ENCODE measurements at places on chromosomes 1 and 21.

DNA sequence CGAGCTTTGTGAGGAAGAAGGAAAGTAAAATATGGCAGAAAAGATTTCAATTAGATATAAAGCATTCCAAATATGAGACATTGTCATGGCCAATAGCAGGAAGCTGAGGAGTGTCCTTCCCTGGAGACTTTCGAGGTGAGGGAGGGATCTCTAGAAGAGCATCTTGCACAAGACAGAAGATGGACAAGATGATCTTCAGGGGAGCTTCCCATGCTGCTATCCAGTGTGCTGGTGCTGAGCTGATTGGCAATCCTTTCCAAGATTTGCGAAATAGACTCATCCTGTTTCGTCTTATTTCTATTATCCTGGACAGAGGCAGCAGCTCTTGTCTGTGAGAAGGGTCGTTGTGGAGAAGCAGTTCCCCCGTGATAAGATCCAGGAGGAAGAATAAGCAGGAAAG is 342.0 kb upstream of the CAMK1G start:
- no peak for DNase-seq

DNA sequence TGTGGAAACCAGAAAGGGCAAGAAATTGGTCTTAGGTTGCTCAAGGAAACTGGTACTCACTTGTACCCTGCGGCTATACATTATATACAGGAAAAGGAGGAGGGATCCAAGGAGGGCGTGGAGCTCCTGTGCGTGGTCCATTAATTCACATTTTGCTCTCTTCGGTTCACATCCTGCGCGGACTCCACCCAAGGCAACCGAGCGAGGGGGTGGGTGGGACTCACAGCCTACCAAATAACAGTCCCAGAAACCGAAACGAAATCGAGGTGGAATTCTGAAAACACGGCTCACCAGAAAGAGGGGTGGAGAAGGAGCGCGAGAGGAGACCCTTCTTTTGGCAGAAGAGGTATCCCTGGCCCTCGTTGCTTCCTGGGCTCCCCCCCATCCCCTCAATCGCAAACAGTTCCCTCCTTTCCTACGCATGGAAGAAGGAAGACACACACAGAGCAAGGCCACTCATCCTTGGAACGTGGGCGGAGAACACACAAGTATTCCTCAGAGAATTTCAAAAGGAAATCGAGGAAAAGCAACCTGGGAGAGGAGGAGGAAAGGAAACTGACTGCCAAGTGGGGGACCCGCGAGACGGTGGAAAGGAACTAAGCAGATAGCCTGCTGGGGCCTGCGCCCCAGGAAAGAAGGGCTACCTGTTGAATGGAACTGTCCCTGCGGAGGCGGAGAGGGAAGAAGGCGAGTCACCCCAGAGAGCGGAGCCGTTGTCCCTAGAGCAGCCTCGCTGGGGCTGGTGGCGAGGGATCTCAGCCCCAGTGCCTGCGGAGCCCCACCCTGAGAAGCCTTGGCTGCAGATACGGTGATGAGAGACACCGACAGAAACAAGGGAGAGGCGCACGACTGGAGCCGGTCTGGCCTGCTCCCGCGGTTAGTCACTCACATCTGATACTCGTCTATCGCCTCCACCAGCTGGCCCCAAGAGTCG is 705 bp downstream of the AIDA start:
- peak; percentile 32 for DNase-seq

DNA sequence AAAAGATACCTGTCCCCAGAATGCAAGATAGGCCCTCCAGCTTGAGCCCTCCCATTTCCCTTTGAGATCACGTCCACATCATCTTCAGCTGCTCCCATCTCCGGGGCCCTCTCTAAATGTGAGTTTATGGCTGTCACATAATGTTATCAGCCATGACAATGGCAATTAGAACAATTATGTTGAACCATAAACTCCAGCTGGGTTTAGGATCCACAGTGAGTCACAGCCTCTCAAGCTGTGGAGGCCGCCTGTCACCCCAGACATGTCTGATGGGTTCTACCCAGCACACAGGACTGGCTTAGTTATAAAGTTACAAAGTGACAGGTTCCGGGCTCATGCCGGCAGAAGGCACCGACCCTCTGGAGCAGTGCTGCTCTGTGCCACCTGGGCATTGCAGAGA is 597.3 kb downstream of the PTPRU start:
- DNase-seq = no peak

DNA sequence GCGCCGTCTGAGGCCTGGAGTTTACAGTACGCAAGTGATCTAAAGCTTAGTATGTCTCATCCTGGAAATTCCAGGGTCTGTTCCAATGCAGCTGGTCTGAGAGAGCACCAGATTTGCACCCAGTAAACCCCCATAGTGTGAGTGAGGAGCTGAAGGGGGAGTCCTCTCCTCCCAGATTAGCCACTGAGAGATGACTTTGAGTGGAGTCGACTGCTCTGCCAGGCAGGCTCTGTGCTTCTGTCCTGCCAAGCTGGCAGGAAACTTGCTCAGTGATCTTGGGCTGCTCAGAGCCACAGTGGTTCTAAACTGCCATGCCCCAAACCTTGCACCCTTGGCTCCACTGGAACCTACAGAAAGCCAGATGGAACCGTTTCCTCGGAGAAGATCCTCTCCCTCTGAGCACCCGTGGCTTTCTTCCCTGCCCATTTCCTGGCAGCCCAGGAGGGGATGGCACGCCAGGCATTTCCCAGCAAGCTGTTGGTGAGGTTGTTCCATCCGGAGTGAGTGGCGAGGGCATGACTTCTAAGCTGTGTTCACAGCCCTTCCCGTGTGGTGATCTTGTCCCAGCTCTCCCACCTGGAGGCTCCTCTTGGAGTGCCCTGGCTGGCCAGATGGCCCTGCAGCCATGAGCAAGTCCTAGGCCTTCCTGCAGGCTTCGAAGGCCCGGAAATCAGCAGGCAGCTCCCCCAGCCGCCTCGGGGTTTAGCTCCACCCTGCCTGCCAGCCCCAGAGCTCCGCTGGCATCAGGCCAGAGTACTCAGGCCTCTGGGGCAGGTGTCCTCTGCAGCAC is 125.9 kb upstream of the VAMP3 start:
- DNase-seq = no peak

DNA sequence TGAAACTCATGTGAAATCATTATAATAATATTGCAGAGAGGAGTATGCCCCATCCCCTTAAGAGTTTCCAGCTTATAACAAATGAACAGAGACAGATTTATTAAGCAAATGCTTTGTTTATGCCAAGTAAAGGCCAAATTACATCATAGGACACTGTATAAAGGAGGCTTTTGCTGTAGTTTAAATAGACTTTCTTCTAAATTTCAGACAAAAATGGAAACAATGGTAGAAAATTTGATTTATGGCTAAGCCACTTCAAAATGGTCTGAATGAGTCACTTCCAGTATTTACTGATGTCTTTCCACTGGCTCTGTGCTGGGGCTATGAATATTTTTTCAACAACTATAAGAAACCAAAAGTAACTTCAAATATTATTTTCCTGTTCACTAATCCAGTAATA is 81.1 kb upstream of the ST6GALNAC5 start:
- DNase-seq = no peak

GRCh38 chr1:178650934-178651511 is 74.0 kb upstream of the RALGPS2 start:
- no peak for DNase-seq

DNA sequence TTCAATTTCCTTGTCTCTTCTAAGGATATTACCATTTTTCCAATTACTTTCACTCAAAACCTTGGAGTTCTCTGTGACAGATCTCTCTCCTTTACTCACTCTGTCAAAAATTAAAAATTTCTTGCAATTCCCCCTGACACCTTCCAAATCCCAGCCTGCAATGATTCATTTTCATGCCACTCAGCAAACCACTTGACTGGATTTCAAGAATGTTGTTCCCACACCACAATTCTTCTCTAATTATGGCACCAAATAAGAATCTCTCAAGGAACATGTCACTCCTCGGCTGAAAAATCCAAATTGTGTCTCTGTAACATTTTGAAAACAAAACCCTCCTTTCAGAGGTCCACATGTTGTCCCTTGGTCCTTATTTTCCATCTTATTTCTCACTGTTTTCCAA is 438.9 kb upstream of the ZP4 start:
- DNase-seq = no peak

- no peak for DNase-seq
Measured at GRCh38 chr1:216626394-216627067, 96.7 kb downstream of the ESRRG start.

GRCh38 chr1:100785470-100786052 is 66.0 kb downstream of the VCAM1 start:
- no peak for DNase-seq

DNA sequence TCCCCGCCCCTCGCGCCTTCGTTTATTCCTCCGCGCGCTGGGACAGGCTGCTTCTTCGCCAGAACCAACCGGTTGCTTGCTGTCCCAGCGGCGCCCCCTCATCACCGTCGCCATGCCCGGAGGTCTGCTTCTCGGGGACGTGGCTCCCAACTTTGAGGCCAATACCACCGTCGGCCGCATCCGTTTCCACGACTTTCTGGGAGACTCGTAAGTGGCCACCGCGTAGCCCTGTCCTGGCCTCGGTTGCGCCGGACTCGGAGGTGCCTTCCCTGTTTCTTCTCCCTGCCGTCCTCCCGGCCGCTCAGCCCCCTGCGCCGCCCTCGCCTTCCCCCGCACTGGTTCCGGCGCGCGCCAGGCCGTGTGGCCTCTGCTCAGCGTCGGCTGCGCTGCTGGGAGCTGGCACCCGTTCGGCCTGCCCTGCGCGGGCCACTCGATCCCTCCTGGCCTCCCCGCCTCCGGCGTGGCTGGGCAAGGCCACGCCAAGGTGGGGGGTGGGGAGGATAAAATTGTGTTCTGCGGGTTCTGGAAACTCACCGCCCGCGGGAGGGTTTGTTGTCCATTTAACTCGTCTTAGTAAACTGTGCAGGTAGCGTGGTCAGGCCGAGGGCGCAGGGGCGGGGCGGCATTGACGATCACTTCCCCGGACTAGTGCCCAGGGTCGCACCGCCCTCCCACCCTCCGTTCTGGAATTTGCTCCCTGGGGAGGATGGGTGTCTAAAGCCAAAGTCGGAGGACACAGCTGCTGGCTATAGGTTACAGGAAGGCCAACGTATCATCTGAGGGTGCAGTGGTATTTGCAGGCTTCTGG is at the start of gene PRDX6:
Gene PRDX6 (plus strand): TSS at position 50 of the 808 bp plus-strand sequence. CDS start 63 bp downstream, at position 113.
- DNase-seq = peak; percentile 73

DNA sequence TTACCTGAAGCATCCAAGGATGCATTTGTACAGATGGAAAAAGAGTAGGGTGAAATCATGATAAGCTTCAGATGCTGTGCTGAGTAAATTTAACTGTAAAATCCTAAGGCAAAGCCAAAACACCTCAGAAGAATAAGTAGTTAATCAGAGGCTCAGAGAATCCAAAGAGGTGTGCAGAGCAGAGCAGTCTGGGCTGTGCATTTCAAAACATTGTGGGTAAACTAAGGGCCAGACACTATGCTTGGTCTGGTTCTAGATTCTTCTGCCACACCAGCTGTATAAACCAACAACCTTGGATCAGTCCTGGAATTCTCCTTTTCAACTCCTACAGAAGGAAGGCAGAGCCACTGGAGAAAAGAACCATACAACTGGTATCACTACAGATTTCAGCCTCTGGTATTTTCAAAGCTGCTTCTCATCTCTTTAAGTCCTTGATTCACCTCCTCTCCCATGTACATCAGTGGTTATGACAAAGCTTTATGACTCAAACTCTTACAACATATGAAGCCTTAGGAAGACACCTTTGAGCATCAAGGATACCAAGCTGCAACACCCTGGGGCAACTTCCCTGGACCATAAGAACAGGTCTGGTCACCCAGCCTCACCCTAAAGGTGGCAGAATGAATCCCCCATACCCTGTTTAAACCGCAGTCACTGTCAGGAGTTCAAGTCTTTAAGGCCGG is 11.6 kb upstream of the HIPK1 start:
- DNase-seq = no peak

GRCh38 chr1:14698314-14698713 is 99.8 kb downstream of the KAZN start:
- no peak for DNase-seq

- DNase-seq = no peak
Measured at GRCh38 chr1:190429141-190429540, 48.5 kb downstream of the BRINP3 start.

DNA sequence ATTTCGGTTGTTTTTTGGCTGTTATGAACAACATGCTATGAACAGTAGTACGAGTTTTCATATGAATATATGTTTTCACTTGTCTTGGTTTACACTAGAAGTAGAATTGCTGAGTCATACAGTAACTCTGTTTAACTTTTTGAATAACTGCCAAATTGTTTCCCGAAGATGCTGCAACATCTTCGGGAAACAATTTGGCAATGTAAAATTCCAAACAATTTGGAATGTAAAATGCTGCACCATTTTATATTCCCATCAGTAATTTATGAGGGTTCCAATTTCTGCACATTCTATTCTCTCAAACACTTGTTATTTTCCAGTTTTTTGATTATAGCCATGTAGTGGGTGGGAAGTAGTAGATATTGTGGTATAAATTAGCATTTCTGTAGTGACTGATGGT is 11.6 kb downstream of the PCBP3 start:
- no peak for DNase-seq

DNA sequence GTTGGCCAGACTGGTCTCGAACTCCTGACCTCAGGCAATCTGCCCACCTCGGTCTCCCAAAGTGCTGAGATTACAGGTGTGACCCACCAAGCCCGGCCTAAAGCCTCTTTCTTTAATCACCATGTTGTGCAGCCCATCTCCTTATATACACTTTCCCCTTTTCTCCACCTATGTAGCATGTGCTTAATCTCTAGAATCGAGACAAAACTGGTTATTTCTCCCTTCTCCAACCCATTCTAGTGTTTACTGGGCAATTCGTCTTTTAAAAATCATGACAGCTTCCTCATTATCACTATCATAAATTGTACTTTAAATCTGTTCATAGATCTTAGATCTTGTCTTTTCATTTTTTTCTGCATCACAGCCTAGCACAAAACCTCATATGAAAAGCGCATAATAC is 285.7 kb downstream of the PDE4B start:
- no peak for DNase-seq
